Activated naive CD8-positive, alpha-beta T cell treated with anti-CD3 and anti-CD28 coated beads for 36 hours (primary cell): ENCODE measurements at places on chromosomes 11 and 22. TPM values are rescaled to one million over a fixed set of nuclear protein-coding genes. Genes with fewer than 3 reads are reported as not detected.

The MS4A6E gene
- total RNA-seq = not detected

The CHADL gene
- total RNA-seq = 0.39 TPM

The KRTAP5-1 gene
- not detected for total RNA-seq

The KLHL22 gene
- total RNA-seq = 12.3 TPM

The NFRKB gene
- total RNA-seq = 33.1 TPM

The SGSM1 gene
- total RNA-seq = 0.04 TPM

DNA sequence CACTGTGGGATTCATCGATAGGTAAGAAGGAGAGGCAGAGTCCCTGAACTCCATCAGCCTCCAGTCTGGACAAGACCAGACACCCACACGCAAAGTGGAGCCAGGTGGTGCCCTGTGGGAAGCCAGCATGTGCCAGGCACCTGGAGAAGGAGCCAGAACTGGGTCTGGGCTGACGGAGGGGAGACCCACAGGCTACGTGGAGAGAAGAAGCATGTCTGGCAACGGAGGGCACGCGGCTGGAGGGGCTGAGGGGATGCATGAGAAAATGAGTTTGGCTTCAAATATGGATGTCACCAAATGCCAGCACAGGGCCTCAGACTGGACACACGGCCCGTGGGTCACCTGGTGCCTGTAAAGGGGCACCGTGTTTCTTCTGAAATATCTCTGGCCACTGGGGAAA lies 55.7 kb downstream of the LINC01488 start:
- DNase-seq = no peak
- H3K27me3 ChIP-seq = peaks cover 3% of the 10 kb centered on the region
- H3K36me3 ChIP-seq = no peaks in the 10 kb centered on the region
- H3K4me3 ChIP-seq = no peak overlapping the region
- H3K27ac ChIP-seq = no peak overlapping the region
- H3K4me1 ChIP-seq = peaks cover 6% of the 10 kb centered on the region

DNA sequence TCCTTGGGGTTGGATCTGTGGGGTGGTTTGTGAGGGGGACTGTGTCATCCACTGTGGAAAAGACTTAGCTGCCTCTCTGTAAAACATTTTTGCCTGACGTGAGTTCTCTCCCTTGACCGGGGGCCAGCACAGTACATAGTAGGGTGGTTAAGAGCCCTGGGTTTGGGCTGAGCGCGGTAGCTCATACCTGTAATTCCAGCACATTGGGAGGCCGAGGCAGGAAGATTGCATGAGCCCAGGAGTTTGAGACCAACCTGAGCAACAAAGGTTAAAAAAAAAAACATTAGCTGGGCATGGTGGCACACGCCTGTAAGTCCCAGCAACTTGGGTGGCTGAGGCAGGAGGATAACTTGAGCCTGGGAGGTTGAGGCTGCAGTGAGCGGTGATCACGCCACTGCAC lies 74.7 kb upstream of the WNT7B start:
- DNase-seq = no peak
- peak overlapping the region; percentile 14 for H3K4me3 ChIP-seq
- no peaks in the 10 kb centered on the region for H3K27me3 ChIP-seq
- peak overlapping the region; percentile 48 for H3K27ac ChIP-seq
- peaks cover 33% of the 10 kb centered on the region for H3K4me1 ChIP-seq
- H3K36me3 ChIP-seq = no peaks in the 10 kb centered on the region

DNA sequence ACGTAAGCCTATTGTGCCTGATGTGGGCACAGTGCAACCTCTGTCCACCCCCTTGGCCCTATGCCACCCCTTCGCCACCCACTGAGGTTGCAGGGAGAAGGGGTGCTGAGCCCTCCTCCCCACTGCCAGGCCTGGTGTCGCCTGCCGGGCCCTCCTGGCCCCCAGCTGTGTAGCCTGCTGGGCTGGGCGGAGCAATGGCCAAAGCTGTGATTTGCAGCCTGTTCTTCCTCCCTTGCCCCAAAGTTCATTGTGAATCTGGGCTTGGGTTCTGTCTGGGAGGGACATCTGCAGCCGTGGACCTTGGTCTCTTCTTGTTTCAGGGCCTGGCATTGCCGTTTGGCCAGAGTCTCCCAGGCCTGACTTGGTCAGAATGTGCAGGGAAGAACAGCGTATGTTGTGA lies 121.9 kb downstream of the PKNOX2 start:
- no peak overlapping the region for H3K27ac ChIP-seq
- H3K36me3 ChIP-seq = no peaks in the 10 kb centered on the region
- H3K4me1 ChIP-seq = no peaks in the 10 kb centered on the region
- H3K27me3 ChIP-seq = peaks cover 8% of the 10 kb centered on the region
- DNase-seq = no peak
- no peak overlapping the region for H3K4me3 ChIP-seq

GRCh38 chr11:61004180-61004611 lies 32.7 kb downstream of the CD6 start:
- H3K4me3 ChIP-seq = peak overlapping the region; percentile 71
- peak overlapping the region; percentile 91 for H3K27ac ChIP-seq
- no peaks in the 10 kb centered on the region for H3K27me3 ChIP-seq
- peaks cover 78% of the 10 kb centered on the region for H3K4me1 ChIP-seq

DNA sequence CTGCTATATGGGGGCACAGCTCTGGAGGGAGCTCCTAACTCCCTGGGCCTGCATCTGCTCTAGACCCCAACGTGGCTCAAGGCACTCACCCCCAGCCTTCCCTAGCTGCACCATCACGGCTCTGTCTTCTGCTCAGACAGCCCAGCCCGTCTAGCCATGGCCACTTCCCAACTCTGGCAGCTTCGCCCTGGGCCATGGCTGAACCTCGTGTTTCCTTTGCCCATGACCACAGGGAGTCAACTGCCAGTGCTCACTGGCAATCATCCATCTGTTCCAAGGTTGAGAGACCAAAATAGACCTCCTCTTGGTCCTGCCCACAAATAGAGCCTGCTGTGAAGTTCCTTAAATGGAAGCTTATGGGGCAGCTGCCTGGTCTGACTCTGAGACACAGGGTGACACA lies 5.4 kb downstream of the LMO1 start:
- DNase-seq = no peak
- H3K4me1 ChIP-seq = no peaks in the 10 kb centered on the region
- H3K27ac ChIP-seq = no peak overlapping the region
- H3K36me3 ChIP-seq = no peaks in the 10 kb centered on the region
- no peak overlapping the region for H3K4me3 ChIP-seq

DNA sequence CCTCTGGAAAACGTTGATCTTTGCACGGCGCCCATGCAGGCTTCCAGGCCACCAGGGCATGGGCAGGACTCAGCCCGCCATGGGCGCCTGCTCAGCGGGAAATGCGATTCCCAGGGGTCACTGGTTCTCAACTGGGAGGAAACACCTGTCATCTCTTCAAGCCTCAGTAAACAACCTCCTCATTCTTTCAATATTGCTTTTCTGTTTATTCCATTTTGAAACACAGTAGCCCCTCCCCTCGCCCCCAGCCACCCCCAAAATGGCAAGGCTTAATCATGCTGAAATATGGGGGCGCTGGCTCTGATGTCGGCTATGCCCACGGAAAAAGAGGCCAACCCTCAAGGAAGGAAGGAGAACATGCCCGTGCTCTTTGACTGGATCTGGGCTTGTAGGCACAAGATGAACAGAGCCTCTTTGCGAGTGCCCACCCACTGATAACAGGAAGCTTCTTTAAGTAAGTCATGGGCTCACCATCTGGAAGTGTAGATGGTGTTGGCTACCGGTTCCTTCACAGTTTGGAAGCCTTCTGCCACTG lies 594 bp upstream of the POU2AF1 start:
- H3K36me3 ChIP-seq = peaks cover 4% of the 10 kb centered on the region
- peak overlapping the region; percentile 62 for H3K4me3 ChIP-seq
- H3K27ac ChIP-seq = peak overlapping the region; percentile 99
- no peaks in the 10 kb centered on the region for H3K27me3 ChIP-seq
- DNase-seq = peak; percentile 13

- no peaks in the 10 kb centered on the region for H3K36me3 ChIP-seq
- no peak for DNase-seq
- no peak overlapping the region for H3K27ac ChIP-seq
- H3K4me1 ChIP-seq = no peaks in the 10 kb centered on the region
- H3K27me3 ChIP-seq = peaks cover 19% of the 10 kb centered on the region
- no peak overlapping the region for H3K4me3 ChIP-seq
Observed at GRCh38 chr11:19370100-19370861, 129.5 kb upstream of the E2F8 start.

DNA sequence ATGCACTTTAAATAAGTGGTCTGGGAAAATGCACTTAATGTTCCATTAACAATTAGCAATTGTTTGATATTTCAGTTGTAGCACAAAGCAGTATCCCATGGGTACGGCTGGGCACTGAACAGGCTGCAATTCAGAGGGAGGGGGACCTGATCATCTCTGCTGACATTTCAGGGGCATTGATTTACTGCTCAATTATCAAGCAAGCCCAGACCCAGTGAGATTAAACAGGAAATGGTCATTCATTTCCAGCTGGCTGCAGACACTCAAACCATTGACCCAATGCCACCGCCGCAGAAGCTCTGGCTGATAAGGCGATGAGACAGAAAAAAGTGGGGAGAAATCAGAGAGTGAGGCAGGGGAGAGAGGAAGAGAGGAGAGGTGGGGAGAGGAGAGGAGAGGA lies 1.2 kb downstream of the GPR83 start:
- H3K4me3 ChIP-seq = no peak overlapping the region
- H3K4me1 ChIP-seq = peaks cover 6% of the 10 kb centered on the region
- H3K36me3 ChIP-seq = peaks cover 7% of the 10 kb centered on the region

DNA sequence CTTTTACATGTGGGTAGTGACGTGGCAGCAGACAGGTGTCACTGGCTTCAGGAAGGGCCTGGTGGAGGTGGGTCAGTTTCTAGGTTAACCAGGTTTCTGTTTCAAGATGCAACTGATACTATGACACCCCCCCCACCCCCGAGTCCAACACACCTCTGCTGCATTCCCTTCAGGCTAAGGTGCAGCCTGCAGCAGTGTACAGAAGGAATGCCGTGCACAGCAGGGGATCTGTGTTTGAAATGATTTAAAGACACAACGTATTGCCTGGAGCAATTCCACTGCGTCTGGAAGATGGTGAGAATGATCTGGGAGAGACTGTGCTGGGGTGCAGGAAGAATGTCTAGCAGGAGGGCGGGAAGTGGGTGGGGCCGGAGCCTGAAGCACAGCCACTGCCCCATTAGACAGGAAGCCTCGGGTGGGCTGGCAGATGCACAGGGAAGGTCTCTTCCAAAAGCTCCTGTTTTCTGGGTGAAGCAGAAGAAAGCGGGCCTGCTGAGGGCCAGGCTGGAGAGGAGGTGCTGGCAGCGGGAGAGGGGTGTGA lies 11.9 kb upstream of the TESMIN start:
- no peak overlapping the region for H3K27ac ChIP-seq
- H3K4me3 ChIP-seq = no peak overlapping the region
- no peak for DNase-seq
- H3K4me1 ChIP-seq = no peaks in the 10 kb centered on the region
- H3K27me3 ChIP-seq = no peaks in the 10 kb centered on the region
- no peaks in the 10 kb centered on the region for H3K36me3 ChIP-seq

- no peak for DNase-seq
- no peak overlapping the region for H3K27ac ChIP-seq
- no peak overlapping the region for H3K4me3 ChIP-seq
Observed at GRCh38 chr11:1204381-1205101, 18.3 kb upstream of the MUC5B start.

DNA sequence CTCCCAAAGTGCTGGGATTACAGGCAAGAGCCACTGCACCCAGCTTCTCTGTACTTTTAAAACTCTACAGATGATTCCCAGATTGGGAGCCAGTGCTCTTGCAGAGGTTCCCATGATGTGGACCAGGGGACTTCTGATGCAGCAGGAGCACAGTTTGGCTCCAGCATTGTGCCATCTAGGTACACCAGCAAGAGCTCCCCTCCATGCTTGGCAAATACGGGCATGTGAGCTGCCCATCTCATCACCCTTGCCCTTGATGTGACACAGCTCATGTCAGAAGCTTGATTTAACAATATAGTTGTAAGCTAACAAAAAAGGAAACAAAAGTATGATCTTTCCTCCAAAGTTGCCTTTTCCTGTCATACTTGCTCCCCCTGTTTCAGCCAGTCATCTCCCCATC lies 28.7 kb downstream of the SNU13 start:
- peak overlapping the region; percentile 28 for H3K27ac ChIP-seq
- no peak for DNase-seq
- H3K4me1 ChIP-seq = no peaks in the 10 kb centered on the region

GRCh38 chr11:86625981-86626380 lies 46.4 kb downstream of the ME3 start:
- H3K27ac ChIP-seq = no peak overlapping the region
- DNase-seq = no peak
- peaks cover 6% of the 10 kb centered on the region for H3K27me3 ChIP-seq
- no peak overlapping the region for H3K4me3 ChIP-seq
- no peaks in the 10 kb centered on the region for H3K36me3 ChIP-seq

DNA sequence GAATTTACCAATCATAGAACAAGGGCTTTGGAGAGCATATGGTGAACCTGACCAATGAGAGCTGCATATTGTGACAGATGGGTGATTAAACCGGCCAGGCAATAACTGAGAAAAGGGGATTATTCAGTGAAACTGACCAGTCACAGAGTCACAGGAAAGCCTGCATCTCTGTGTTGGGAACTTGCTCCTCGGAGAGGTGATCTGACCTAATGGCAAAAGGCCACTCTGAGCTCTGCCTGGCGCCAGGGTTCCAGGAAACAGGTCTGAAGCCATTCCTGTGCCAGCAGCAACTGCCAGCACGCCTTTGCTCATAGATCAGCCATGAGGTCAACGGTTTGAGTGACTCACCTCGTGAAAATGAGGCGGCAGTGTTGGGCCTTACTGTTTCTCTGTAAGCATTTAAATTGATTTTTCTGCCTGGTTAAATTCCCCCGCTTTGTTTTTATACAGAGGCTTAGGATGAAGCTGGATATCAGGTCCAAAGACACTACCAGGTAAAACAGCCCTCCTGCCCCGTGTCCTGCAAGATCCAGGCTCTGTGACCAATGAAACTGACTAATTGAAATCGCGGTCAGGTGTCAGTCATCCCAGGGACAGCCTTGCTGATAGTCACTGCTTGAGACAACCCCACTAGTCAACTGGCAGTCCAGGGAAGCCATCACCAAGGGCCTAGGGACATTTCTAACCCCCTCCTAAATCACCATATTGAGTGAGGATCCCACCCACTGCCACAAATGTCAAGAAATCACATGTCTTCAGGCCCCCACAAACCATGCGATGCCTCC lies 35.8 kb upstream of the MYOD1 start:
- H3K27ac ChIP-seq = no peak overlapping the region
- peaks cover 14% of the 10 kb centered on the region for H3K27me3 ChIP-seq
- H3K36me3 ChIP-seq = no peaks in the 10 kb centered on the region
- no peak overlapping the region for H3K4me3 ChIP-seq
- DNase-seq = no peak

GRCh38 chr22:36691488-36691887 lies 12.1 kb downstream of the CACNG2 start:
- peaks cover 69% of the 10 kb centered on the region for H3K27me3 ChIP-seq
- no peak overlapping the region for H3K27ac ChIP-seq
- no peak for DNase-seq
- H3K36me3 ChIP-seq = no peaks in the 10 kb centered on the region
- no peaks in the 10 kb centered on the region for H3K4me1 ChIP-seq

GRCh38 chr11:95100856-95101507 lies 11.3 kb downstream of the ENDOD1 start:
- no peak overlapping the region for H3K4me3 ChIP-seq
- H3K27me3 ChIP-seq = no peaks in the 10 kb centered on the region
- peaks cover 32% of the 10 kb centered on the region for H3K4me1 ChIP-seq
- DNase-seq = no peak
- peaks cover 24% of the 10 kb centered on the region for H3K36me3 ChIP-seq

- no peaks in the 10 kb centered on the region for H3K4me1 ChIP-seq
- no peak for DNase-seq
- no peak overlapping the region for H3K4me3 ChIP-seq
- no peaks in the 10 kb centered on the region for H3K27me3 ChIP-seq
Observed at GRCh38 chr22:46910624-46911023, 148.2 kb downstream of the TBC1D22A start.
